Activated naive CD4-positive, alpha-beta T cell treated with anti-CD3 and anti-CD28 coated beads, Interleukin-2, amount 50 U/mL, for 16 hours (primary cell): ENCODE measurements at places on chromosomes 1 and 21.

DNA sequence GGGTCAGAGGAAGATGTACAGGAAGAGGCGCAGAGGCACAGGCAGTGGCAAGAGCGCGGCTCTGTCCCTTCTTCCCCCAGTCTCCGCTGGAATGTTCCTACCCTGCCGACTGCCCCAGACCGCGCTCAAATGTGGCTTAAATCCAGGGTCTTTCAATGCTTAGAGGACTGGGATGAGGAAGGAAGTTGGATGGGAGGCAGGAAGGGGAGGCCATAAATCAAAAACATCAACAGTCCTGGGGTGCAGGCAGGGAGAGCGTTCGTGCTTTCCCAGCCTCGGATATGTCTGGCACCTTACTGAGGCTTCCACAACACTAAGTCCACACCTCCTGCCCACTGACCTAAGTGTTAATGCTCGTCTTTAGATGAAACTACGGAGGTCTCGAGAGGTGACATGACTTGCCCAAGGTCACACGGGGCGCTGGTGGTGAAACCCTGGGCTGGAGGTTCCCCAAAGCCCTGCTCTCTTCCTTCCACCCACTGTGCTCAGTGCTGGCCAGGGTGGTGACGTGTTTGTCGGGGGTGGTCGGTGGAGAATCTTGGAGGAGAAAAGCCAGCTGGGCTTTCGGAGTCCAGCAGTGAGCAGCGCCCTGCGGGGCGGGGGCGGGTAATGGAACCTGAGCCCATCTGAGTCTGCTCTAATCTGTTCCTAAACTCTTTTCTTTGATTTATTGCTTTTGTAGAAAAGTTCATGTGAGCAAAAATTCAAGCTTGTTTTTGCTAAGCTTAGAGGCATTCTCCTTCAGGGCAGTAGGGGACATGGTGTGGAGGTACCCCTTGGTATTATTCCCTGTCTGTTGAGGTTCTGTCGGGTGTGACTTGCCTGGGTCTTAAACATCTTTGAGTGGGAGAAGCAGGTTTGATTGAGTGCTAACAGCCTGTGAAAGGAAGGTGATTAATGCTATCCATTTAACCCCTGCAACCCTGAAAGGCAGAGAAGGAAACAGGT lies 708 bp downstream of the CDA start:
- no peak for DNase-seq

DNA sequence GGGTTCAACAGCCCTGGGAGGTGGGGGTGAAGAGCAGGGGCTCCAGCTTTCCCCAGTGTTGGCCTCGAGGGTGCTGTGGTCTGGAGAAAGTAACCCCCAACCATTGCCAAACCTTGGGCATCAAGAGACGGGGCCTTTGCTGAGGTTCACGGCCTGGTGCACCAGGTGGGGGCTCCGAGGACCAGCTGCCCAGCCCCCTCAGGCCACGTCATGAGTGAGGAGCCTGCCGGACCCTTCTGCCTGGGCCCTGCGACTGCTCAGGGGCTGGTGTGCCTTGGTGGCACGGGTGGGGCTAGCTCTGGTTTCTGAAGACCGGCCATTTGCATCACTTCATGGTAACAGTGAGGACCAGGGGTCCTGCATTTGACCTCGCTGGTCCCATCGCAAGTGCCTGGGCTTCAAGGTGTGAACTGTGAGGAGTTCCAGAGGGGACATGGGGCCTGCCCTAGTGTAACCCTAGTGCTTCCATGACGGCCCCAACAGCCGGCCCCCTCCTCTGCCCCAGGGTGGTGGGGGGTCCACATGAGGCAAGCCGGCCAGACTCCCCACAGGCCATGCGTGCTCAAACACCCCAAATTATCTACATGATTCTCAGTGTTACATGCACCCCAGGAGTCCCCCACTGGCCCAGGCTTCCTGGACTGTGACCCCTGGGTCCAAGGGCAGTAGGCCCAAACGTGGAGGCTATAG lies 13.5 kb downstream of the MORN1 start:
- no peak for DNase-seq

DNA sequence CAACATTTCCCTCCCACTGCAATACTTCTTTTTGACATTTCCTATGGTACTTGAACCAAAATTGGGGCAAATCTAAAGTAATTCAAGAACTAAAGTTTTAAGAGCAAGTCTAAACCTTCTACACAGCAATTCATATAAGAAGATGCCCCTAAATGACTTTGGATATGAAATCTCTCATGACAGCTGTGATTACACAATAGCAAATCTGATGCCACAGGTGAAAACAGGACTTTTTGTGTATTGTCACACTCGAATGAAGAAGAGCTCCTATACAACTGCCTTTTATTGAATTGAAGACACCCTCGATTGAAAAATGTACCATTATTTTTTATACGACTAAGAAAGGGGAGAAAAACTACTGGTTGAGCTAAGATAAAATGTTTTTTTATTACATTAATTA lies 59.6 kb upstream of the DYNLT5 start:
- no peak for DNase-seq

DNA sequence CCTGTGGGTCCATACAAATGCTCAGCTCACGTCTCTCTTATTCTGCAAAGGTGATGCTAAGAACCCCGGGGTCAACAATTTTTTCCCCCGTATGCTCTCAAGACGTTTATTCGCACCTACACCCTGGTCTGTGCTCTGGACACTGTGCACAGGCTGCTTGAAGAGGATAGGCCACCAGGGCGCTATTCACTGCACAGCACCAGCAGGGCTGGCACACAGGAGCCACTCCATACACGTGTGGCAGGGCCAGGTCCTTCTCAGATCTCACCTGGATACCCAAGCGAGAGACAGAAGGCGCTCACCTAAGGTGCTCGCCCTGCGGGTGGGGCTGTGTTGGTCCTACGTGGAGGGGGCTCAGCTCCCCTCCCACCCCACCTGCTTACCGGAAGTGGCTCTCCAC lies 16.7 kb downstream of the TMEM63A start:
- DNase-seq: no peak

GRCh38 chr1:17209430-17209829 lies 4.5 kb downstream of the PADI1 start:
- DNase-seq: no peak

GRCh38 chr1:221987860-221988520 lies 246.1 kb upstream of the DUSP10 start:
- no peak for DNase-seq
